ENCODE measurements at places on chromosomes 3 and 15.

- DNase-seq: no peak
These were observed 120.1 kb downstream of the GREM1 start for GRCh38 chr15:32837935-32838334.

DNA sequence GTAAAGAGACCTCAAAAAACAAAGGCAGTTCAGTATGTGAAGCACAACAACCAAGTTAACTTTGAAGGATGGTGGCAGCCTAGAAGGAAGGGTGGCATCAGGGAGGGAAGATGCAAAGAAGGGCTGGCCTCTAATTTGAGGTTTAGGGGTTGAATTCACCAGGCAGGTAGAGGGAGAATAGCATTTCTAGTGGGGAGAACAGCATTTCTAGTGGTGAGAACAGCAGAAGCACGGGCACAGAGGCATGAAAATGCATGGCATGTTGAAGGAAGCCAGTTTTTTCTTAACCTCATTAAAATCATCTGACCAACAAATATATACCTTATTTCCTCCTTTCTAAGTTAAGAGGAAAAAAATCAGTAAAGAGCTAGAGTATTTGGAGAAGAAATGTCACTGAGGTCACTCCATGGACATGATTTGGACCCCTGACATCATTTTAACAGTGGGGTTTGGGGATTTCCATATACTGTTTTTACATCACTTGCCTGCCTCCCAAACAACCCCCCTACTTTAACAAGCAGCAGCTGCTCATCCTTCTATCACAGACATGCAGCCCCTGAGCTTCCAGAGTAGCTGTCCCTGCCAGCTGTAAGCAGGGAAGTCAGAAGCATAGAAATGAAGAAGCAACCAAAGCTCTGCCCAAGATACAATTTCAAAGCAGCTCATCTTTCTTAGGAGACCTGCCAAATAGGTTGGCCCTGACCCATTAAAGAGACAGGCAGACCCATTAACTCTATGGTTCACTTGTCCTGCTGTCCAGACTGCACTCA, 2.4 kb upstream of the POPDC2 start:
- DNase-seq: no peak

DNA sequence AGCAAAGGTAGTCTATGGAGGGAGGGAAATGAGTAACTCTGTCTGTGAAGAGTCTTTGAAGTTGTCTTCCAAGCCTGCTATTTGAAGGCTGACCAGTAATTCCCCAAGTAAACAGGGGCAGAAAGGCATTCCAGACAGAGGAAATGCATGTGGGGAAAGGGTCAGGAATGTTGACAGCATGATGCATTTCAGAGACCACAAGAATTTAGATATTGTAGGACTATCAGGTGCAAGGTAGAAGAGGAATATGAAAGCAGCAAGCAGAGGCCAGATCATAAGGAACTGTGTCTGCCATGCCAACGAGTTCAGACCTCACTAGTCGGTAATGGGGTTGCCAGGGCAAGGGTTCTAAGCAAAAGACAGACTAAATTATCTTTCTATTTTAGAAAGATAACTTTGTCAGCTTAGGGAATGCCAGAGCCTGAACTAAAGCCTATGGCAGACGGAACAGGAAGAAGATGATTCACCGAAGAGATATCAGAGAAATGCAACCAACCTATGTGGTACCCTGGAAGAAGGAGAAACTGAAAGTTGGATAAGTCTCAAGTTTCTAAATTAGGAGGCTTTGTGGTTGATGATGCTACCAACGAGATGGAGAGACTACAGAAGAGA, 327.0 kb upstream of the RORA start:
- no peak for DNase-seq

GRCh38 chr3:98564282-98565005, 29.0 kb downstream of the CPOX start:
- DNase-seq: no peak

- DNase-seq: no peak
These were observed 35.6 kb upstream of the FILIP1L start for GRCh38 chr3:100149713-100150415.

DNA sequence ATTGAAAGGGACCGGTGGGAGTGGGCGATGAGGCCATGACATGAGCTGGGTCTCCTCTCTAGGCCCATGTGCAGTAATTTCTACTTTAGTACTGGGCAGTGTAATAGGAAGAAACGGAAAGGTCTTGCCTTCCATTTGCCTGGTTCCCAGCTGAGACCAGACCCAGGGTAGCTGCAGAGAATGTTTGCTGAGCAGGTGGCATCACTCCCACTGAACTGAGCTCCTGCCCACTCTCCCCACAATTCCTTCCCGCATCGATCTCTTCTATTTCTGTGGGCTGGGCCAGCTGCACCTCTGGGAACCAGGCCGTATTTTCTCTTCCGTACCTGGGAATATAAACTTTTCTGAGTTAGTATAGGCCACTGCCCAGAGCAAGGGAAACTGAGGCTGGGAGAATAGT, 15.8 kb downstream of the ESYT3 start:
- no peak for DNase-seq

DNA sequence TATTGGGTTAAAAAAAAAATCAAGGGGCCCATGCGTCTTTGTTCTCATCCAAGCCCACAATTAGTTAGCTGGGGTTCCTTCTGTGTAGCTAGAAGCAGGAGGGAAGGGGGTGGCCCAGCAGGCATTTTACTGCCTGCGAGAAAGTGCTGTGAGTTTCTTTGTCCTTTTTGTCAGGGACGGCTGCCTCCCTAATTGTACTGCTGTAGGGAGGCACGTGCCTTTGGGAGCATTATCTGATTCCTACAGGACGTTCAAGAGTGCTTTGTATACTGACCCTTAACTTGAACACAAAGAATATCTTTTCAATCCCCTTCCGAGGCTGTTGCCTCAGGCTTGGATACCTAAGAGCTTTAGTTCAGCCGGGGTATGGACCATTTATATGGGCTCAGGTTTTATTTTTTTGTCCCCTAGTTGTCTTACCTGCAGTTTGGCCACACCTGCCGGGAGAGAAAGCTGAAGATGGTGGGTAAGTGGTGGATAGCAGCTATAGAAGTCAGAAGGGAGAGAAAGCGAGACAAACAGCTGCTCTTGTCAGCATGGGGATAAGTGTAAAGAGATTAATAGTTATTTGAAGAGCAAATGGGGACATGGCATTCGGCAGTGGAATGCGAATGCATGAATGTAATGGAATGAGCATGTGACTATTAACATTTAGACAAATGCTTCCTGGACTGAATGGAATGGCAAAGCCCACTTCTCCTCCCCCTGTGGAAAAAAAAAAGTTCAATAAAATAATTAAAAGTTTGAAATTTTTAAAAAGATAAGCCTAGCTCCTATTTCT, 175.2 kb downstream of the TP63 start:
- DNase-seq: peak; percentile 10

GRCh38 chr3:25483456-25483855, 55.4 kb downstream of the RARB start:
- DNase-seq: no peak

DNA sequence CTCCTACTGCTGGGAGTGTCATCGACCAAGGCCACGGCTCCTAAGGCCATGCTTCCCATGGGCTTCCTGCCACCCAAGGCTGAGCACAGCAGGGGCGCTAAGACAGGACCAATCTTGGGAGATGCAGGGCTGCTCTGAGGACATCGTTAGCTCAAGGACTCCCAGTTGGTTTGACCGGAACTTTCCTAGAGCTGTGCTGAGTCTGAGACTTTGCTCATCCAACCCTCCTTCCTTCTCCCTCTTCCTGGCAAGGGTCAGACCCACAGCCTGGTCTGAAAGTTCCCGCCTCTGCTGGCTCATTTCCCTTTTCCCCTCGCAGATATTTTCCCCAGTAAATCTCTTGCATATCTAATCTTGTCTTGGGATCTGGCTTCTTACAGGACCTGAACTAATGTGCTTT, 57.2 kb downstream of the EPHB3 start:
- DNase-seq: no peak

DNA sequence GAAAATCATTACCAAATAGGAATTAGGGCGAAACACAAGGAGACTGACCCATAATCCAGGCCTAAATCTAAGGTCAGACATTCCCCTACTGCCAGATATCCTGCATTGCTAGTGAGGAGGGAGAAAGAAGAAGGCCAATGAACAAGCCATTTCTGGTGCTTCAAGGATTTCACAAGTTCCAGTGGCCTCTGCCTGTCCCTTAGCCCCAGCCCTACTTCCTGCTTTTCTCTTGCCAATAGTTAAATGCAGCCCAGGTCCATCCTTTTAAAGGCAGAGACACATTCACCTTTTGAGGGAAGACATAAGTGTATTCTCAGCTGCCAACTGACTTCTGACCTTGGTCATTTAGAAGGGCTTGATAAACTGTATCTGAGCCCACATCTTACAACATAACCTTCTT, 135.8 kb downstream of the ZNF621 start:
- no peak for DNase-seq

GRCh38 chr3:120640231-120640630, 41.8 kb downstream of the HGD start:
- no peak for DNase-seq

GRCh38 chr3:45214061-45214680, 11.9 kb downstream of the TMEM158 start:
- no peak for DNase-seq

GRCh38 chr3:191300422-191300821, 28.8 kb upstream of the CCDC50 start:
- no peak for DNase-seq
